DMS79 treated with DMSO at 0.1 percent for 48 hours (cell line): ENCODE measurements at places on chromosomes 16 and 17.

DNA sequence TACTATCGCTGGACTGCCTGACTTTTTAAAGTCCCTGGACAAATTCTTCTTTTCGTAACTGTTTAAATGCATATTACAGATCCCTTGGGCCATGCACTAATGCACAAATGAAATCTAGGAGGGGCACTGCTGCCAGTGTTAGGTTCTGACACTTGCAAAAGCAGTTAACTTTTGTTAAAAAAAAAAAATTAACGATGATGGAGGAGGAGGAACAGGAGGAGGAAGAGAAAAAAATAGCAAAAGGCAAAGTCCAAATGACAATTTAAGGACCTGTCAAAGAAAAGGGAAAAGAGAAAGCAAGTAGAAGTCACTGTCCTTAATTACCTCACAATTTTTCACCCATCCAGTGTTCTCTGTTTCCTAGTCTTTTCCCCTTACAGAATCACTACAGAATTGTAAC is 97.8 kb upstream of the CORO6 start:
- no peak for DNase-seq

DNA sequence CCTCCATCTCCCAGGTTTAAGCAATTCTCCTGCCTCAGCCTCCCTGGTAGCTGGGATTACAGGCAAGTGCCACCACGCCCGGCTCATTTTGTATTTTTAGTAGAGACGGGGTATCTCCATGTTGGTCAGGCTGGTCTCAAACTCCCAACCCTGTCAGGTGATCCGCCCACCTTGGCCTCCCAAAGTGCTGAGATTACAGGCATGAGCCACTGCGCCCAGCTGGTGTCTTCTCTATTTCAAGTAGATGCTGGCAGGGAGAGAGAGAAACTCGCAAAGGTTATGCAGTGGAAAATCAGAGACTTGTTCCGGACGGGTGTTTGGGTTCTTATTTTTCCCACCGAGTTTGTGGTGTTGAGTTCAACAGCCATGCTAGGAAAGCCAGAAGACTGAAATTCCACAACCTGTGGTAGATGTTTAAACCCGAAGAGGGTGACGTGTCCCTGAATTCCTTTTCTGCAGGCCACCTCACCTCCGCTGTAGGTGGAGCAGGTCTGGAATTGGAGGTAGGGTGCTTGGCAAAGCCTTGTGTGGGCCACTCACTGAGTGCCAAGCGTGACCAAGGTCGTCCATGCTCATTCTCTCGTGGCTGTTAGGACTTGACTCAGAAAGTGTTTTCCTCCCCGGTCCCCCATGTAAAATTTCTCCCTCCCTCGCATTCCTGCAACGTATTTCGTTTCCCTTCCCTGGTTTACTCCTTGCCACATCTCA is 7.3 kb upstream of the ZDHHC7 start:
- no peak for DNase-seq

DNA sequence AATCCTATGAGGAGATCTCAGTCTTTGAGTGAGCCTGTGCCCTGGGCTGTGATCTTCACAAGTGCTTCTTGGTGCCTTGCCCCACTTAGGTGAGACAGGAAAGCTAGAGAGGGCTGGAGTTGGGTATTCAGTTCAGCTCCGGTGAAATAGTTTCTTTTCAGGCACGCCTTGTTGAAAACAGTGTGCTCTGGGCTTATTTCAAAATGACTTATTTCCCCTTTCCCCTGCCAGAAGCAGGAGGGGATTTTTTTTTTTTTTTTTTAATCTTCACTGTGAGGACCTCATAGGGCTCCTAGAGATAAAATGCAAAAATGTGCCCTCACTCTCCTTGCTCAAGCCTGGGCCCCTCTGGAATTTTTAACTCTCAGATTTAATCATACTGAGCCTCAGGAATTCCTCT is 27.2 kb downstream of the MOSMO start:
- peak; percentile 21 for DNase-seq

- peak; percentile 9 for DNase-seq
Observed at GRCh38 chr17:75619506-75620431, 13.5 kb upstream of the SMIM5 start.

DNA sequence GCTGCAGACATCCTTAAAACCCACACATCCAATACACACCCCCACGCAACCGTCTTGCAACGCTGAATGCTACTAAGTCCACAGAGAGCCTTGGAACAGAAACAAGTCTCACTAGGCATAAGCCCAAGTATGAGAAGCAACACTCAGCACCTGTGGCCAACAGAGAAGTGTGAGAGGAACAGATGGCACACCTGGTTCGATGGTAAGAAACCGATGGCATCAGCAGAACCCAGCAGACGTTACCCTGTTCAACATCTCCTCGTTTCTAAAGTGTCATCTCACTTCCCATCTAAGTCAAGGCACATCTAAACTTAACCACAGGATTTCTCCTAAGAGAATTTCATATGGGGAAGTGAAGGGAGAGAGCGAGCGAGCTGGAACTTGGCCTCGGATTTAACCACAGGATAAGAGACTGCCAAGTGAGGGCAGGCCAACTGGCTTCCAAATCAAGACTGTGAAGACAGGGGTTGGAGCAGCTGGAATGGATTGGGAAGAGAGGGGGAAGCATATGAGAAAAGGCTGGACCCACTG is 41.0 kb downstream of the NXPH3 start:
- no peak for DNase-seq

DNA sequence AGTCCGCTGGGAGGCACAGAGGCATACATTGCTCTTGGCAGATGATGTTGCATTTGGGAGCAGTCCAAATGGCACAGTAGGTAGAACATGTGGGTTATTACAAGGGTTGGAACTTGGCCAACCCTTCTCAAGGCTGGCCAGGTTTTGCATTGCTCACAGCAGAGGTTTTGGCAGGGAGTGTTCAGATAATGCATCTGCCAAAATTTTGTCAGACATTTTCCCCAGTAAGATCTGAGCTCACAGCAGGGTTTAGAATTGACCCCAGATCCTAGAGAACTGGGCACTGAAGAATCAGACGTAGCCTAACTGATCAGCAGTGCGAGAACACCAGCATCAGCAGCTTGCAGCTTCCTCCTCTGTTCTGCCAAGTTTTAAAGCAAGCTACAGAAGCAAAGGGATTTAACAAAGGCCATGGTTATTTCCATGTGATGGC is 468.8 kb upstream of the KIF2B start:
- no peak for DNase-seq

DNA sequence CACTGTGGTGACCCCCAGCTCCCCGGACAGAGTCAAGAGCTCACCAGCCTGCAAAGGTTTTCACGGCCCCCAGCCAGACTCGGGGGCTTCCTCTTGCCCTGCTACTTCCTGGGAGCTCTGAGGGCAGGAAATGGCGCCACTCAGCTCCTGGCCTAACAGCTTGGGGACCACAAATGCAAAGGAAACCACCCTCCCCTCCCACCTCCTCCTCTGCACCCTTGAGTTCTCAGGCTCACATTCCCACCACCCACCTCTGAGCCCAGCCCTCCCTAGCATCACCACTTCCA is 375 bp upstream of the SPN start:
- no peak for DNase-seq

- DNase-seq: no peak
Observed at GRCh38 chr17:4073983-4074830, 68.6 kb downstream of the ZZEF1 start.

DNA sequence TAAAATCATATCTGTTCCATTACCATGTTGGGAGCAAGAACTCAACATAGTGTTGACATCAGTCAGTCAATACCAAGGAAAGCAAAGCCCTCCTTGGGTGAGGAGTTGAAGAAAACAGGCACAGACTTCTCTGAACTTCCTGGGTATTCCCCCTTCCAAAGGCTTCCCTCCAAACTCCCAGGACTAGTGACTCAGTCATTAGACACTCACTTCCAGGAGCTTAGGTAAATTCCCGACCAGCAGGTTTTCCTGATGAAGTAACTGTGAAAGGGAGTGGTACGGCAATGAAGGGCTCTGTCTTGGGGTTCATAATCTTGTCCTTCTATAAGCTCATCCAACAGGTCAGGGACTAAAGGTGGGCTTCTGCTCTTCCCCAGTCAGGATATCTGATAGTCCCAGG is 293.8 kb upstream of the AXIN2 start:
- no peak for DNase-seq

GRCh38 chr17:12247761-12248160 is 227.1 kb downstream of the MAP2K4 start:
- DNase-seq: no peak

DNA sequence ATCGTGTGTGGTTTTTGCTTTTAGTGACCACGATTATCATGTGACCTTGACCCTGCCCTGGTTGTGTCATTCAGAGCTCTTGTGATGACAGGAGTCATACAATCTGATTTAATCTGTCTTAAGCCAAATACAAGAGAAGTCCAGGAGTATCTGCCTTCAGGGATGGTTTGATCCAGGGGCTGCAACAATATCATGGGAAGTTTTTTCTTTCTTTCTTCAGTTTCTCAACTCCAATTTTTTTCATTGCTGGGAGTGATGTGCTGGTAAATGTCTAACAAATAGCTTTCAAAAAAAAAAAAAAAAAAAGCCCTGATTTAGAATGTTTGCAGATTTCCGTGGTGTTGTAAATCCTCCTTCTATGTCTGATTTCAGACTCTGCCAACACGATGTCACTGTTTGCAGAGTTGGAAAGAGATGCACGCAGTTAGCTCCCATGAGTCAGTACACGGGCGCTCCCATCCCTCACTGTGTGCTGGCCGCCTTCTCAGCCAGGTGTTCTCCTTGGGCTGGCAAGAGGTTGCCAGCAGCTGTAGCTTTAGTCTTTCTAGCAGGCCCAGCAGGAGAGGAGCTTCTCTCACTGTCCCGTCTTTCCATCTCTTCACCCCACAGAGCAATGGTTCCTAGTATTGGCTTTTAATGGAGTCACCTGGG is 229.7 kb downstream of the SNX29 start:
- no peak for DNase-seq

- no peak for DNase-seq
Observed at GRCh38 chr17:81939881-81940385, 2.8 kb upstream of the PYCR1 start.

GRCh38 chr17:8941520-8941919 is 24.0 kb downstream of the PIK3R5 start:
- no peak for DNase-seq

- no peak for DNase-seq
Observed at GRCh38 chr17:80644536-80644935, 99.9 kb downstream of the RPTOR start.

DNA sequence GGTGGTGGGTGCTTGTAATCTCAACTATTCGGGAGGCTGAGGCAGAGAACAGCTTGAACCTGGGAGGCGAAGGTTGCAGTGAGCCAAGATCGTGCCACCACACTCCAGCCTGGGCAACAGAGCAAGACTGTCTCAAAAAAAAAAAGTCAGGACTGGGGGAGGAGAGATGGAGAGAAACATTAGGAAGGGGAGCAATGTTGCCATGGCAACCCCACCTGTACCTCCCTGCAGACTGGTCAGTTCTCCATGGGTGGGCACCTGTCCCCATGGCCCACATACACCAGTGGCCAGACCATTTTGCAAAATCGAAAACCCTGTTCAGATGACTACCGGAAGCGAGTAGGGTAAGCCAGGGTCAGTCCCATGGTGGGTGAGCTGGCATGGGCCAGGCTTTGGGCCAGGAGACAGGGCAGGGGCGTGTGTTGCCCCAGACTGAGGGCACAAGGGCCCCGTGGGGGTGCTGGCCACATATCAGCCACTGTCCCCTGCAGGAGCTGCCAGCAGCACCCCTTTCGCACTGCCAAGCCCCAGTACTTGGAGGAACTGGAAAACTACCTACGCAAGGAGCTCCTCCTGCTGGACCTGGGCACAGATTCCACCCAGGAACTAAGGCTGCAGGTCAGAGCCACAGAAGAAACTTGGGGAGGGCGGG is 14.0 kb downstream of the TSNAXIP1 start:
- no peak for DNase-seq

GRCh38 chr17:13947499-13947898 is 121.8 kb upstream of the COX10 start:
- no peak for DNase-seq

DNA sequence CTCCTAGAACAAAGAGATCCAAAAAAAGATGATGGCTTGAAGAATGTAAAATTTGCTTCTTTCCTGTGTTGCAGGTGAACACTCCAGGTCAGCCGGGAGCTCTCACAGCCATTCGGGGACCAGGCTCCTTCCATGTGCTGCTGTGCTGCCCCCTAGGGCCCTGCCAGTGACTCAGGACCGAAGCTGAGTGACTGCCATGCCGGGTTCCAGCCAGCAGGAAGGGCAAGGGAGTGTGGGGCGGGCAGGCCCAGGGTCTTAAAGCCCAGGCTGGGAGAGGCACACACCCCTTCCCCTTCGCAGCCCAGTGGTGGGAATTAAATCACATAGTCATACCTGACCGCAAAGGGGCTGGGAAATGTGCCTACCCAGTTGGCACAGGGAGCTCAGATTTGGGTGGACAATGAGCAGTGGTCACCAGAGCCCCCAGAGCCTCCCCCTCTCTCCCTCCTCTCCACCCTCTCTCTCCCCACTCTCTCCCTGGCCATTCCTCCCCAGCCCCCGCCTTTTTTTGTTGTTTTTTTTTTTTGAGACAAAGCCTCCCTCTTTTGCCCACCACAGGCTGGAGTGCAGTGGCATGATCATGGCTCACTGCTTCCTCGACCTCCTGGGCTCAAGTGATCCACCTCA is 11.5 kb downstream of the EPOP start:
- peak; percentile 72 for DNase-seq

DNA sequence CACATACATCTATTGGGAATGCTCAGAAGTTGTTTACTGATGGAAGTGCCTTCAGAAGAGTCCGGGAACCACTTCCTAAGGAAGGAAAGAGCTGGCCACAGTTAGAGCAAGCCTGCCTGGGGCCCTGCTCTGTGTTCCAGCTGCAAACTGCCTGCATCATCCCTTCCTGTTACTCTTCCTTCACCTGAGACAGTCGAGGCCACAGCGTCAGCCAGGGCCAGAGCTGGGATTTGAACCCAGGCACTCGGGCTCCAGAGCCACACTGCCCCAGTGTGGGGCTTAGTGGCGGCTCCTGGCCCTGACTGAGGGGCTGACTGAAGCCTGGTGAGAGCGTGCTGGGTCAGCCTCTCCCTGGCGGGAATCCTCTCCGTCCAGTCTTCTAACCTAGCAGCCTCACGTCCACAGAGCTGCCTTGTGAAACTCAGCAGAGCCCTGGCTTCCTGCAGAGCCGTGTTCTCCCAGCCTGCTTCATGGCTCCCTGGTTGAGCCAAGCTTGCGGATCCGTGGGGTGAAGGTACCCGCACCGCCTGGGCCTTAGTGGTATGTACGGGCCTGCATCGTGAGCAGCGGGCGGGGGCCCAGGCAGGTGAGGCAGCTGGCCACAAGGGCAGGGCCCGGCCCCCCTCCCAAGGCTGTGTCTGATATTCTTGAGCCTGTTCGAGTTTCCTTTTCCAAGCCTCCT is 4.6 kb upstream of the C17orf99 start:
- no peak for DNase-seq

GRCh38 chr17:80921741-80922579 is 69.7 kb upstream of the CHMP6 start:
- no peak for DNase-seq

DNA sequence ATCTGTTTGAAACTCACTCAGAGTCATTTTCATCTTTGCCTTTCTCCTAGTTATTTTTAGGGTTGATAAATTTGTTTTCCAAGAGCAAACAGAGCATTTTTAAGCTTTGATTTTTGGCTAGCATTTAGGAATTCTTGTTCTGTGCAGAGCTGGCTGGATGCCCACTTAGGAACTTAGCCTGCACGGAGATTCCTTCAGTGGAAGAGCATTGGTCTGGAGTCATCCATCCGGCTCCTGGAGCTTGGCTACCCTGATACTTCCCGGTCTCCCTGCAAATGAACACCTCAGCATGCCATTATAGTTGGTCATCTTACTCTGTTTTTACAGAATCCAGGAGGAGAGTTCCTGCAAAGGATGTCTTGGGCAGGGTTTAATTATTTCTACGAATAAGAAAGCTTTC is 57.1 kb downstream of the SPECC1 start:
- no peak for DNase-seq
